ENCODE measurements at places on chromosomes 16 and 17.

GRCh38 chr16:88681709-88682451 lies 4.4 kb downstream of the SNAI3 start:
- DNase-seq, result no peak

GRCh38 chr17:40349477-40349894 lies 15.1 kb downstream of the GJD3 start:
- DNase-seq, result no peak

- DNase-seq, result no peak
Measured at GRCh38 chr16:88197481-88198456, 185.0 kb upstream of the ZNF469 start.

DNA sequence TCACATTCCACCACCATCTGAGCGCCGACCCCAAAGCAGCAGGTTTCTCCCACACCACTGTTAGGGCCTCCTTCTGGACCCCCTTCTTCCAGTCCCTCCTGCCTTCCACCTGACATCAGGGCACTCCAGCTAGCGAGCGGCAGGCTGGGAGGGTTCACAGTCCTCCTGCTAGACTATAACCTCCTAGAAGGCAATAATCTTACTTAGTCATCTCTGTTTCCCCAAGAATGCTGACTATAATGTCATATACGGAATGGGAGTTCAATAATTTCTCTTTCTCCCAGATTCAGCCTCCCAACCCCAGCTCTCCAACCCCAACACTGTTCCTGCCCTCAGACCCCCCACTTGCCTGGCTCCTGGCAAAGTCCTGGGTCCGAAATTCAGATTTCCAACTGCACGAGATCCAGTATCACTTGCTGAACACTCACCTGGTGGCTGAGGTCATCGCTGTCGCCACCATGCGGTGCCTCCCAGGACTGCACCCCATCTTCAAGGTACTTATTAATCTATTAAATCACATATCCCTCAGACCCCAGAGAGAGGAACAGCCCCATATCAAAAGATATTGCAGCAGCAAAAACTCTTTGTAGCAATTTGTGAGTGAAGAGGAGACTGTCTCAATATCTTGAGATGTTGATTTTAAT lies 5.6 kb downstream of the ALOX12 start:
- DNase-seq, result peak; percentile 29

GRCh38 chr16:7512503-7512902 lies 179.9 kb downstream of the RBFOX1 start:
- DNase-seq, result no peak

DNA sequence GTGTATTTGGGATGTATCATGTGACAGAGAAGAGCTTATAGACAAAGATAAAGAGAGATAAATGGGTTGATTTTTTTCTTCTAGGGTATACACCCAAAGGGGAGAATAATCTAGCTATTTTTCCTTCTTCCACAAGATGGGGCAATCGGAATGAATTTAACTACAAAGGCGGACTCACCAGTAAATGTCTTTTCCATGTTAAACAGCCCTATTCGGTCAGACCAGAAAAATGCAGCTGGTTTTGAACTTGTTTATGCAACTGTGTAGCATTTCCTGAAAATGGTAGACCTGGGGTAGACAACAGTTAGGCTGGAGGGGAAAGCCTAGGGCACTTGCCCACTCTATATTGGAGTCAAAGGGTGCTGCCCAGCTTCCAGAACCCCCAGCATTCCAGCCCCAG lies 477.1 kb downstream of the TOX3 start:
- no peak for DNase-seq

DNA sequence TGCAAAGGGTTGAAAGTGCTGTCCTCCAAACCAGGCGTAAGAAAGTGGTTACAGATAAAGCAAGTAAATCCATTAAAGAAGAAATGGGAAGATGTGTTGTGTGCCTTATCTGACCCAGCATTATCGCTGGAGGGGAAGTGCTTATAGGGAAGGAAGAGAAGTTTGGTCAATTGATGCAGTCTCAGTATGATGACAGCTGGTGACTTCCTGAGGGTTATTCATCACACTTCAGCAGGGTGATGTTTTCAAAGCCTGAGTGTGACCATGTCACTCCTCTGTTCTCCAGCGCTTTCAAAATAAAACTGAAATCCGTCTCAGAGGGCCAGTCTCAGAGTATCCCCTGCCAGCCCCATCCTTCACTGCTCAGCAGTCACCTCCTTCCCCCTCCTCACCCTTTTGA lies 505.4 kb upstream of the RBFOX1 start:
- no peak for DNase-seq

DNA sequence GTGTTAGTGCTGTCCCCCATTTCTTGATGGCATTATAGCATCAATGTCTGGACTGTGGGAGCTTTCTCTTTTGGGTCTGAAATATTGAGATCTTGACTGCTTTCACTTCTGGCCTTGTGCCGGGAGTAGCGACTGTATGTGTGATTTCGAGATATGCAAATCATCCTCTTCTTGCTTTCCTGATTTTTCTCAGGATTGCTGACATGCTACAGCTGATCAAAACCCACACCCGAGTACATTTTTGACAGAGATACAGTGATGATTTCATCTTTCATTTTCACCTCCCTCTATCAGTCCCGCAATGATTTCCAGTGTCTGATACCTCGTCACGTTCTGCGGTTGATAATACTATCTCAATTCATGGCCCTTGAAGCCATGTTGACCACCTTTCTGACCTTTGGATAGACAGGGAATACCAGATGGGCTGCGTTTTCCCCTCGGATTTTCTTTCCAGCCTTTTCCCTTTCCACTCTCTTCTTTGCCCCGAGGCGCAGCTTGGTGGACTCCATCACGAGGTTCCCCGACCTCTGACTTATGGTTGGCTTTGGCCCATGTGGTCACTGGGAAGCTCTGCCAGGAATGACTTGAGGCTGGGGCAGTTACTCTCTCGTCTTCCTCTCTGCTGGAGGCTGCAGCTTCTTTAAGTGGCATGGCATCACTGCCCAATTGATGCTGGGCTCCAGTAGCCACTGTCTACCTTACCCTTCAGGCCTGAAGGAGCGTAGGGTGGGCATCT lies 184.4 kb downstream of the SNX29 start:
- DNase-seq, result no peak

GRCh38 chr17:57663326-57664070 lies 81.6 kb downstream of the CCDC182 start:
- no peak for DNase-seq

- DNase-seq, result no peak
Measured at GRCh38 chr17:14052886-14053615, 16.3 kb upstream of the COX10 start.

DNA sequence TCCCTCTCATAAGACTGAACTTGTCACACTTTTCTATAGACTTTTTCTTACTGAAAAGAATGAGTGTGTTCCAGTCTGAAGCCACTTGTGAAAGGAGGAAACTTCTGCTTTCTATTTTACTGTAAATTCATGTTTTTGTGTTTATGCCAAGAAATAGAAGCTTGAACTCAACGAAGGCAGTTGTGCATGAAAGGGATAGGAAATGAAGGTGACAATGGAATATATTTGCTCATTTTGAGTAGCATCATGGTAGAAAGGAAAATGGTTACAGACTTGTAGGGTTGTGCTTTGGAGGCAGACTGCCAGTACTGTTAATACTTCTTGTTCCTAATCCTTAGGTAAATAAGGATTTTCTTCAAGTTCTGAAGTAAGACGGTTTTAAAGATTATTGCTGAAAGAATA lies 8.1 kb downstream of the CLTC start:
- DNase-seq, result no peak

- no peak for DNase-seq
Measured at GRCh38 chr16:3119286-3119685, 6.9 kb downstream of the ZNF205 start.

GRCh38 chr17:81191646-81192045 lies 25.6 kb upstream of the AATK start:
- DNase-seq, result no peak

GRCh38 chr16:69542974-69543373 lies 22.8 kb upstream of the NFAT5 start:
- no peak for DNase-seq

GRCh38 chr17:49814781-49815529 lies 26.5 kb downstream of the KAT7 start:
- DNase-seq, result no peak

GRCh38 chr16:89761304-89761922 lies 40.1 kb downstream of the ZNF276 start:
- DNase-seq, result no peak

DNA sequence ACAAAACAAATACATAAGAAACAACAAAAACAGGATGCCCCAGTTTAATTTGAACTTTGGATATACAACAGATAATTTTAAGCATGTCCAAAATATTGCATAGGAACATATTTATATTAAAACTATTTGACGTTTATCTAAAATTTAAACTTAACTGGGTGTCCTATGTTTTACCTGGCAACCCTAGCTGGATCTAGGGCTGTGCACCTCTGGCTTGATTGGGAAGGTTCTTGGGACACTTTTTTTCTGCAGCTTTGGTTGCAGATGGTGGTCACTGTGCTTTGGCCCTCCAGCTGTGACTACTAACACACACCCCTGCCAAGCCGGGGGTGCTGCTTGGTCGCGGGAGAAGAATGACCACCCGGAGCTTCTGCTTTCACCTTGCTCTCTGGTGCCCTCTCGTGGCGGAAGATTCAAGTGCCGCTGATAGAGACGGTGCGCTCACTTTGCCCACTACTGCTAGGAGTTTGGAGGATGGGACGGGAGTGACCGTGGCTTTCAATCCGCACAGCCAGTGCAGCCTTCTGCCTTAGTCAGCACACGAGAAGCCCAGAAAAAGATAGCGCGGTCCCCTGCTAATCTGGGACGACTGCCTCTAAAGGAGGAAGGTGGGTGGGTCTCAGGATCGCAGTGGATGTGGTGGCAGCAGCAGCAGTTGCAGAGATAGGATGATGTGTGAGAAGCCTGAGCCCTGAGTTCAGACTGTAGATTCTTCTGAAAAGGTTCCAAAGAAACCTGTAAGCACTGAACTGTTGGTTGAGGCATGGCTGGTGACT lies 6.7 kb downstream of the SPACA3 start:
- peak; percentile 28 for DNase-seq

DNA sequence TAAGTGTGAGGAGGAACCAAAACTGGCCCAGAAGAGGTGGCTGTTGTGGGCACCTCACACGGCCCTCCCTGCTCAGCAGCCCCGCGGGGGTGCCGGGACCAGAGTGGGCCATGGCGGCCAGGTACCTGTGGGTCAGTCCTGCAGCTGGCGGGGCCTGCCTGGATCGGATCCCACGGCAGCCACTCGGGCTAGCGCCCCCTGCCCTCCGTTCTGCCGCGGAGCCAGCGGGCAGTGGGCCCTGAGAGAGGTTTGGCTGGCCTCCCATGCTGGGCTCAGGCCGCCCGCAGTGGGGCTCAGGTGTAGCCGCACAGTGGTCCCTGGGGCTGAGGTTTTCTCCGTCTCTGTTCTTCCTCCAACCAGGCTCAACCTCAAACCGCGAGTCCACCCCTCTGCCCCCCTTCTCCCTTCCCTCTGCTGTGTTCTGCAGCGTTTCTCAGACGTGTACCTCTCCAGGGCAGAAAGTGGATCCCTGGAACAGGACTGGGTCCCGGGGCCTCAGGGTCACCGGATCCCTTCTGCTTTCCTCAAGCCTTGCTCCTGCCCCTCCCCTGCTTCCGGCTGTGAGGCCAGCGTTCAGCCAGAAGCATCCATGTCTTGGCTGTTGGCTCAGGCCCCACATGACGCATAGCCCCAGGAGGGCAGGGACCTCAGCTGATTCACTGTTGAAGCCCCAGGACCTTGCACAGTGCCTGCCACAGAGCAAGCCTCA lies 28.6 kb upstream of the ITGA3 start:
- no peak for DNase-seq

DNA sequence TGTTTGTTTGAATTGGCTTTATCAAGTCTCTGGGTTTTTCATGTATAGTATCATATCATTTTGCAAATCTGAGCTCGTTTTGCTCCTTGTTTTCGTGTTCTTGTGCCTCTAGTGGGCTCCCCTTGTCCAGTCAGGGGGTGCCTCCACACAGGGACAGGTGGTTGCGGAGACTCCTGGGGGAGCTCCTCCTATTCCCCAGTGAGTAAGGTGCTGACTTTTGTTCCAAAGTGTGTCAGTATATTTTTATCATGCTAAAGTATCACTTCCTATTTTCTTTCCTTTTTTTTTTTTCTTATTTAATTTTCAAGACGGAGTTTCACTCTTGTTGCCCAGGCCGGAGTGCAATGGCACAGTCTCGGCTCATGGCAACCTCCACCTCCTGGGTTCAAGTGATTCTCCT lies 30.3 kb upstream of the IL17C start:
- no peak for DNase-seq

GRCh38 chr16:47162670-47163420 lies 19.1 kb upstream of the NETO2 start:
- no peak for DNase-seq

GRCh38 chr16:68406458-68407152 lies 41.7 kb downstream of the SMPD3 start:
- no peak for DNase-seq

- no peak for DNase-seq
Measured at GRCh38 chr16:24748242-24748641, 18.8 kb downstream of the TNRC6A start.

GRCh38 chr16:77974883-77975282 lies 47.5 kb upstream of the CLEC3A start:
- DNase-seq, result no peak

DNA sequence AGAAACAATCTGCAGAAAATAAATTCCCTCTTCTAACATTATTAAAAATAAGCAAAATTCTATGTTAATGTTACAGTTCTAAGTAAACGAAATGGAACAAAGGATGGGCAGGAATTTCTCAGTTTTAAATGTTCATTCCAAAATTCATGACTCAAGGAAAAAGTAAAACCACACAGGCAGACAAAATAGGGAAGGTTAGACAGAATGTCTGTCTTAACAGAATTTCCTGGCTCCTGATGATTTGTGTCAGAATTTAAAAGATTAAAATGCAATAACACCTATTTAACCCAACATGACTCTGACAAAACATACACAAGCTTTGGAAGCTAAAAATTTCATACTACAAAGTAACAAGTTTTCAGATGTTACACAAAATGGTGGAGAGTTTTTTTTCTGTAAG lies 42.8 kb downstream of the SPOP start:
- DNase-seq, result no peak

- DNase-seq, result no peak
Measured at GRCh38 chr17:39674702-39675389, 6.6 kb downstream of the PNMT start.

GRCh38 chr17:74713171-74713755 lies 540 bp upstream of the CD300LF start:
- DNase-seq, result no peak

DNA sequence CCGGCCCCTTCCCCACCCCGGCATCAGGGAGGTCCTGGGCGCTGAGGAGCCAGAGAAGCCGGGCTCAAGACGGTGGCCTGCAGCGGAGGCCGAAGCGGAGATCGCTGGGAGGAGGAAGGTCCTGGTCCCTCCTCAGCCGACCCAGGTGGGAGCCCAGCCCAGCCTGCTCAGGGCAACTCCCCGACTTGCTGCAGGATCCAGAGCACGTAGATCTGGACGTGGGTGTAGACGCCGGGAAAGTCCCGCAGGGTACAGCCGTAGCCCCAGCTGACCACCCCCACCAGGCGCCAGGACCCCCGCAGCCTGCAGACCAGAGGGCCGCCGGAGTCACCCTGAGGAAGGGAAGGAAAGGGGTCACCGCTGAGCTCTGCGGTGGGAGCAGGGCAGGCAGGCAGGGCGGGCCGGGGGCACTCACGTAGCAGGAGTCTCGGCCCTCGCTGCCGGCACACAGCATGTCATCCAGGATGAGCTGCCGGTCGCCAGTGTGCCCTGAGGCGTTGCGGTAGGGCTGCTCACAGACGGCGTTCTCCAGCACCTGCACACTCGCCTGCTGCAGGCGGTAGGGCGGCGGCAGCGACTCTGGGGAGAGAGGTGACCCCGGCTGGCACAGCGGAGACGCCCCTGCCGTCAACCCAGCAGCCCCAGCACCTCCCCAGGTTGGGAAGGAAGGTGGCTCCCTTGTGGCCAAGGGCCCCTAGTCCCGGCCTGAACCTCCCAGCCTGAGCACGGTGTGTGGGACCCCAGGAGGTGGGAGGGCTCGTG lies 5.4 kb downstream of the TPSD1 start:
- no peak for DNase-seq

Data from T-helper 17 cell (primary cell).